ENCODE measurements at places on chromosomes 1 and 21.

DNA sequence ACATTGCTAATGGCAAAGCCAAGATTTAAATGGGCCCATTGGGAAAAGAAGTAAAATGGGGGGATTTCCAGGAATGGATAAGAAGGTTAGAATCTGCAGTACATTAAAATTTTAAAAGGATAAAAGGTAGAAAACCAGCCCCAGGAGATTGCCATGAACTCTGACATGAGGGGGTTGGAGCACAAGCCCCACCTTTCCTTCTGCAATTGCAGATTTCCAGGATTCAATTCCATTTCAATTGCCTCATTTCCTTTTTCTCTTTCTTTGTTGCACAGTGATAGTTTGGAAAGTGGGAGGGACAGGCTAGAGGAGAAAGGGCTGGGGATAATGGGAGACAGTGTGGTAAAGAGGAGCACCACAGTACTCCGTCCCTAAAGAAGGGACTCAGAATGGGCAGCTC lies 238.5 kb upstream of the RAB4A start:
- no peak for DNase-seq

DNA sequence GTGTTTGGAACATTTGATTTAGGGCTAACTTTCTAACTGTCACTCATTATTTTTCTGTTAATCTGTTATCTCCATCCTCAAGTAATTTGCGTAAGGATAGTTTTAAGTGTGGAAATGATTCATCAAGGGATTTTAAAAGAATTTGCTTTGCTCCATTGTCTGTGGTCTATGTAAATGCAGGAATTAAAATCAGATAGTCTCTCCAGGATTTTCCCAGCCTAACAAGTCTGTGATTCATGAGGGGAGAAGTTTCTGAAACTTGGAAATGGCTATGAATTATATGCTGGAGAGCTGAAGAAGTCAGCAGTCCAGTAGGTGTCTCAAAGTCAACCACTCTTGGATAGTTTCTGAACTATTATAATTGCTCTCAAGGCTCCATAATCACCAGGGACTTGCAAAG lies 264.5 kb downstream of the MRPL39 start:
- DNase-seq: no peak

DNA sequence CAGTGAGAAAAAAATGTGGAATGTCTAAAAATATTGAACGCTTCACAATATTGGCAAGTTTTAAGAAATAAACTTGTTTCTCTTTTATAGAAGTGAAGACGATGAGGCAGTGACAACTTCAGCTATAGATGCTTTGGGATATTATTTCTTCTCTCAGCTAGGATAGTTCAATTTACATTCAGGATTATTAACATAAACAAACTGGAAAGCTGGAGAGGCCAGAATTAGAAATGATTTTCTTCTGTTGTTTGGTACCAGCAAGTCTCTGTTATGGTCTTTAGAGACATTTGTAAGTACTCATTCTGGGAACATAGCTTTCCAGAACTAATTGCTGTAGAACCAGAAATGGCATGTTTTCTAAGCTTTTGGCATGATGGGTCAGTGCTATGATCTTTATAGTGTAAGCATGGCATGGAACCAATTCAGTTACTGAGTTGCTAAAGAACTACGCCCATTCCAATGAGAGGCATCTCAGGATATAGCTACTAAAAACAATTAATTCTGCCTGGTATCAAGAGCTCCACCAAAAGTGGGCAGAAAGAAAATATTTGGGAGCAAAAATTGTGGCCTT lies 599.5 kb upstream of the B3GALT2 start:
- DNase-seq: no peak

DNA sequence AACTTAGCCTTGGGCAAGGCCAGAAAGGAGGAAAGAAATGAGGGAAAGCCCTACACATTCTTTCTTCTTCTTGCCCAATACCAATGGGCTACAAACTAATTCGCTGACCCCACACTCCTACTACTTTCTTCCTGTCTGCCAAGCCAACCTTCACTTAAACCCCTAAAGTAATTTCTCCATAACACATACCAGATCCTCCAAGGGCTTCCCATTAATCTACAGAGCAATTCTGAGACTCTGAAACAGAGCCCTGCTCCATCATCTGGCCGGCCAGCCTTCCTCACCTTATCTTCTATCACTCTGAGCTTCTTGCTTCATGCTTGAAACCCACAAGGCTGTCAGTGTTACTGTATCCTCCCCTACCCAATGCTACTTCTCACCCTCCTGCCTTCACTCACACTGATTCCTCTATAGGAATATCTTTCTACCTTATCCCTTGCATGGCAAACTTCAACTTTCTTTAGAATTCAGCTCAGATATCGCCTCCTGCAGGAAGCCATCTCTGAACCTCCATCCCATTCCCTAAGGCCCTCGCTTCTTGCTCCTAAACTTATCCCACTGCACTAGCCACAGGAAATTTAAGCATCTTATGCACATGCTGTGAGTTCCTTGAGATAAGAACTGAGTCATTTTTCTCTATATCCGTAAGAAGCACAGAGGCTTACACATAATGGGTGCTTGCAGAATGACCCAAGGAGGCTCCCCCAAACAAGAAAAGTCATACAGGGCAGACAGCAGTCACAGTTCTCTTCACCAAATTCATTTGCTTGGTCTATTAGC lies 81.9 kb downstream of the JAK1 start:
- no peak for DNase-seq

- DNase-seq: no peak
Measured at GRCh38 chr1:220321758-220322157, 49.5 kb upstream of the RAB3GAP2 start.

DNA sequence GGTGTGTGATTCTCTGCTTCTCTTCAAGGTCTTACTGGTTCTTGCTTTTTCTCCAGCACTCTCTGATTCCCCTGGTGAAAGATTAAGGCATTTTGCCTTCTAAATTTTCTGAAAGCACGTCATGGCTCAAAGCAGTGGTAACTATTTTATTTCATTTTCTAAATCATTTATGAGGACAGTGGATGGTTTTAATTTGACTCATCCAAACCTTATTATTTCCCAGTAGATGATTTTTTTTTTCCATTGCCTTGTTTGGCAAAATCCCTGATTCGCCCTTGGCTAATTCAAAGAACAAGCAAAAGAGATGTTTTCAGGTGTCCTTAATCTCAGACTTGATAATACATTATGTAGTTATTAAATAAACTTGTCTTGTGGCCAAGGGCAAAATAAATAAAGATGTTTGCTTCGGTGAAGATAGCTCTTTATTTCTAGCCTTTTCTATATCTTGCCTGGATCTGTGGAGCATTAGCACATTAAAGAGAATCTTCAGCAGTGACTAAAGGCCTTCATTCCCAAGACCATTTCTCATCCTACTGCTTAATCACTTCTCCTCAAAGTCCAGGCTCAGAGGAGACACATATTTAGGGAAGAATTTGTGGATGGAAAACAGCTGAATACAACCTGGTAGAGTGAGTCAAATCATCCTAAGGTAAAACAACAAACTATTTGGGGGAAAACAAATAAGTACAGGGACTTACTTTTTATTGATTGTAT lies 359.8 kb downstream of the DUSP10 start:
- no peak for DNase-seq

GRCh38 chr1:167861664-167862381 lies 52.1 kb downstream of the ADCY10 start:
- DNase-seq: no peak

Data from activated CD8-positive, alpha-beta memory T cell treated with anti-CD3 and anti-CD28 coated beads for 4 hours (primary cell).